ENCODE measurements at places on chromosomes 3 and 15. TPM values are rescaled to one million over a fixed set of nuclear protein-coding genes. Genes with fewer than 3 reads are reported as not detected.

DNA sequence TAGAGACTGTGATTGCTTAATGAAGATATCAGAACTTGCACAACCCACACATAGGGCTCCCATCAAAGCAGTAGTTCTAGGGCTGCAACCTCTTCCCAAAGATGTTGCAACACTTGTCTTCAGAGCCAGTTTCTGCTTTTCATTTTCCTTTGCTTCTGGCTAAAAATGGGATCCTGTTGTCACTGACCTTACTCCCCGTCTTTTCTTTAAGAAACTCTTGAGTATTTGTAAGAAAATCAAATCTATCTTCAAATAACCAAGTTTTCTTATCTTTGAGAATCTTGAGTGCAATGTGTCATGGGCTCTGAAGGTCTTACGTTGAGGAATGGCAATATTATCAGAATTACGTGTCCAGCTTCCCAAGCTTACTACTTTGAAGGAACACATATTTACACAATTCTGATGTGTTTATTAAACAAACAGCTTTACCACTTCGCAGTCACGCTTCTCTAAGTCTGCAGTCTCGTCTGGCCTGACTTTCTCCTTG is 24.1 kb downstream of the CACNA1D start:
- no peak for DNase-seq
- no peak overlapping the region for H3K27ac ChIP-seq
- H3K36me3 ChIP-seq = no peaks in the 10 kb centered on the region
- no peaks in the 10 kb centered on the region for H3K27me3 ChIP-seq
- H3K4me1 ChIP-seq = peaks cover 4% of the 10 kb centered on the region
- H3K4me3 ChIP-seq = no peak overlapping the region

DNA sequence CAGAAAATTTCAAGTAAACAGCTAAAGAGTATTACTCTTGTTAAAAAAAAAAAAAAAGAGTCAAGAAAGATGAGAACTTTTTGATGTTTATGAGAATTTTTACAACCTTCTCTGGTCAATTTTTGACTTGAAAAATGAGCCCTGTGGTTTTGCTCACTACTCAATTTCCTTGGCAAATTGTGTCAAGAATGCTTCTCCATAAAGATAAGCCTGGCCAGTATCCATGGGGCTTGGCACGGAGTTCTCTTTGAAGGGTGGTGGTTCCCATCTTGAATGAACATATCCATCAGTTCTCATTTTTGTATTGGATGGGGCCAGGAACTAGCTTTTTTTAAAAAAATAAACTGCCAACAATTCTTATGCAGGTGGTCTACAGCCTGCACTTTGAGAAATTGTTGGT is 179.9 kb downstream of the RYR3 start:
- no peaks in the 10 kb centered on the region for H3K36me3 ChIP-seq
- no peak overlapping the region for H3K4me3 ChIP-seq
- no peak for DNase-seq
- H3K27ac ChIP-seq = no peak overlapping the region
- H3K4me1 ChIP-seq = no peaks in the 10 kb centered on the region
- H3K27me3 ChIP-seq = no peaks in the 10 kb centered on the region

- H3K27ac ChIP-seq = no peak overlapping the region
- no peaks in the 10 kb centered on the region for H3K36me3 ChIP-seq
- no peak overlapping the region for H3K4me3 ChIP-seq
- peaks cover 4% of the 10 kb centered on the region for H3K27me3 ChIP-seq
Observed at GRCh38 chr15:72845981-72846383, 62.4 kb upstream of the ADPGK start.

DNA sequence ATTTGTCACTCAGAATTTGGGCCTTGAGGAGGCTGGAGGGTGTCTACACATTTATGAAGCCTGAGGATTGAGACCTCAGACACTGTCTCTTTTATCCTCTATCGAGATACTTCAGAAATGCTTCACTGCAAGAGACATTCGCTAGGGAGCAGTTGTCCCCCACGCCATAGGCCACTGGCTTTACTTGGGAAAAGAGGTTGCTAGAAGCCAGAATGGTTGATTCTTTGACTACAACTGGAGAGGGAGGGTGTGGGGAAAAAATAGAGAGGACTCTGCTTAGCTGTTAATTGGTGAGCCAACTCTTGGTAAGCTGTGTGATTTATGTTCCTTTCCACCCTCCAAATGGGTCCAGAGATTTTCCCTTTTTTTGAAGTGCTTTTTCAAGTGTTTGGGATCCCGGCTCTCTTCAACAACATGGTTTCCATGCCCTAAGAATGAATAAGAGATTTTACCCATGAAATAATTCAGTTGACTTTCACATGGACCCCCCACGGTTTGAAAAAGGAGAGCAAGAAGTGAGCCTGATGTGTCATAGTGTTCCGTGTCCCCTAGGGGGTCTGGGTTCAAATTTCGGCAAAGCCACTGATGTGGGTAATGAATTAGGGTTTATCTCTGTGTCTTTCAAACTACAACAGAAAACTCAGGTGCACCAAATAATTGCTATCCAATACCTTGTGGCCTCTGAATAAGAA is 2.7 kb downstream of the BOC start:
- peaks cover 19% of the 10 kb centered on the region for H3K4me1 ChIP-seq
- H3K27ac ChIP-seq = no peak overlapping the region
- H3K27me3 ChIP-seq = no peaks in the 10 kb centered on the region

DNA sequence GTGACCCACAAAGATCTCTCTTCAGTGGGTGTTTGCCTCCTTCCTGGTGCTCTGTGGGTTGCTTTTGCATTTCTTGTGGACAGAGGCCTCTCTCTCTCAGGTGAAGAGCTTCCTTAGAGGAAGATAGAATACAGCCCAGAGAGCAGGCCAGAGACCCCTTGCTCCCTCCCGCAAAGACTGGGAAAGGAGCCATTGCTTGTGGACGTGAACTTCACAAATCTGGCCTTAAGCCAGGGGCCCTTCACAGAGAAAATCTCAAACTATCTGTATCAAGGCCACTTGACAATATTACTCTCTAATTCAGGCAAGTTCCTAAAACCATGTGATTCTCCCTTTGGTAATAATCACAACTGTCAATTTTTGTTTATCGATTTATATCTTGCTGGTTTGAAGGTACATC is 30.4 kb upstream of the CLK3 start:
- DNase-seq = no peak
- no peak overlapping the region for H3K27ac ChIP-seq
- peaks cover 15% of the 10 kb centered on the region for H3K36me3 ChIP-seq

DNA sequence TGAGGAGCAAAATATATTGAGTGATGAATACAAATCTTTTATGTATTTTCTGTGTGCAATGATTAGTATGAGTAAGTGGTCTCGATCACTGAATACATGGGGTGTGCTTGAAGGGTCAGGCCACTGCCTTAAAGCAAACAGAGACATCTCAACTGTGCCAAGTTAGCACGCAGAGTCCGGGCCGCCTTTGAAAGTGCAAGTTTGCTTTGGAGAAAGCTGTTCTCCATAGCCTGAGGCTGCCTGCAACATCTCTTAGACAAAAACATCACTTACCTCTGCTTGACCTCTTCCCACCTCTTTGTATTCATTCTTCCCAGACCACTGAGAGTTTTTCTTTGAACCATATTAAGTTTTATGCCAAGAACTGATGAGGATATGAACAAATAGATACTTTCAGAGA is 267.0 kb downstream of the ZBTB20 start:
- DNase-seq = no peak
- H3K27me3 ChIP-seq = no peaks in the 10 kb centered on the region
- no peaks in the 10 kb centered on the region for H3K36me3 ChIP-seq
- no peak overlapping the region for H3K4me3 ChIP-seq
- no peak overlapping the region for H3K27ac ChIP-seq
- H3K4me1 ChIP-seq = peaks cover 37% of the 10 kb centered on the region

GRCh38 chr15:78750566-78750965 is 60.7 kb downstream of the ADAMTS7 start:
- DNase-seq = no peak
- H3K4me1 ChIP-seq = peaks cover 14% of the 10 kb centered on the region
- H3K27ac ChIP-seq = no peak overlapping the region
- no peaks in the 10 kb centered on the region for H3K27me3 ChIP-seq

DNA sequence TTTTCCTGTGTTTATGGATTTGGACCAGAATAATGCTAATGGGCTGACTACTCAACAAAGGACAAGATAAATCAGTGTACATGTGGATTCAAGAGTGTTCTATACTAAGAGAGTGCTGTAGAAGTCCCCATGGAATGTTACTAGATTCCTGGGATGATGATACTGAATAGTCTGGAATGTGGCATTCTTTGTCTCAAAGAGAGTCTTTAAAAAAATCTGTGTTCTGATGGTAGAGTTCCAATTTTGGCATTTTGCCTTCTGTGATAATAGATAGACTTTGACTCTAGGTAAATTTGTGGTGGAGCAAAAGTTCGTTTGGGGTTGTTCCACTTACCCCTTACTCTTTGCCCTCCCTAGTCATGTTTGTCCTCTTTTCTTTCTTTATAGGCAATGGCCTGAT is 43.7 kb downstream of the NMD3 start:
- no peaks in the 10 kb centered on the region for H3K27me3 ChIP-seq
- no peak for DNase-seq
- peaks cover 29% of the 10 kb centered on the region for H3K4me1 ChIP-seq
- H3K27ac ChIP-seq = peak overlapping the region; percentile 16
- H3K4me3 ChIP-seq = no peak overlapping the region

BTLA gene
- polyA plus RNA-seq = 0.08 TPM

DPPA2 gene
- polyA plus RNA-seq = not detected

NDUFB5 gene
- polyA plus RNA-seq = 92.8 TPM

TJP1 gene
- polyA plus RNA-seq = 20.2 TPM

SGO1 gene
- polyA plus RNA-seq = 0.74 TPM

AMT gene
- 28.7 TPM for polyA plus RNA-seq

PLA1A gene
- 30.6 TPM for polyA plus RNA-seq

TEX55 gene
- not detected for polyA plus RNA-seq

GOLGA8G gene
- polyA plus RNA-seq = not detected

Data from liver (tissue), 10 donors.